ENCODE measurements at places on chromosomes 5 and 9. TPM values are rescaled to one million over a fixed set of nuclear protein-coding genes. Genes with fewer than 3 reads are reported as not detected.

- DNase-seq, result no peak
These were observed 297.2 kb downstream of the NSG2 start for GRCh38 chr5:174342696-174343095.

DNA sequence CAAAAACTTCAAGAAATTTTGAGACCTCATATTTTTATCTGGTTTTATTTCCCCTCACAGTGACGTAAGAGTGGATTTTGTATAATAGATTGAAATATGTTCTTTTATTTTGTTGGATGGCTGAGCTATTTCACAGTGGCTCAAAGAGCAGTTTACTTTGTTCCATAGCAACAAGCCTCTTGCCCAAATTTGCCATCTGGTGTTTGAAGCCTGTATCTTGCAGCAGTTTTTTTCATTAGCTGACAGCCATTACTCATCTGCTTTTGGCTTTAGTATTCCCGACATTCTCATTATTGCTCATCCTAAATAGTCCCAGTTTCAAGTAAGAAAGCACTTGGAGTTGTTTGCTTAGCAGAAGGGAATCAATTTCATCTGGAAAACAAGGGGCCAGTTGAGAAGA, 36.3 kb downstream of the GDA start:
- no peak for DNase-seq

GRCh38 chr9:99255651-99256050, 33.6 kb downstream of the SEC61B start:
- DNase-seq, result no peak

DNA sequence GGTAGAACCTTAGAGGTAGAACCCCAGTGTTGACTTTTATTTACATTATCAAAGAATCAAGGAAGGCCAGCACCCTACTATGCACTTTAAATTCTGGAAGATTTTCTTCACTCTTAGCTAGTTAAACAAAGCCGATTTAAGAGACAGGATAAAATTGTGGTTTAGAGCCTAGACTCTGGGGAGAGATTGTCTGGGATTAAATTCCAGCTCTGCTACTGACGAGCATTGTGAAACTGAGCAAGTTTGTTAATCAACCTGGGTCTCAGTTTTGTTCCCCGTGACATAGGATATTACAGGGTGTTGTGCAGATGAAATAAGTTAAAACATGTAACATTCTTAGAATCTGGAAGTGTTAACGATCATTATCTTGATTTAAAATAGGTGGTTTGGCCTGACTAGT, 83.5 kb downstream of the FEM1C start:
- no peak for DNase-seq

The MYMK gene
- polyA plus RNA-seq, result not detected

- peak; percentile 37 for DNase-seq
These were observed at the start of gene GALNT12 for GRCh38 chr9:98807070-98807813. GALNT12 (plus strand) TSS chr9:98807670; CDS start chr9:98807699, 29 bp downstream.

GRCh38 chr5:171115519-171115918, 193.5 kb upstream of the TLX3 start:
- no peak for DNase-seq

The PHYHD1 gene
- not detected for polyA plus RNA-seq

GRCh38 chr9:124873664-124874063, 11.7 kb downstream of the ARPC5L start:
- no peak for DNase-seq

GRCh38 chr9:113154946-113155345, 4.1 kb downstream of the SLC31A2 start:
- DNase-seq, result no peak

- no peak for DNase-seq
These were observed 17.5 kb downstream of the ABO start for GRCh38 chr9:133257465-133257956.

The CDH6 gene
- not detected for polyA plus RNA-seq

The MAMDC4 gene
- polyA plus RNA-seq, result not detected

DNA sequence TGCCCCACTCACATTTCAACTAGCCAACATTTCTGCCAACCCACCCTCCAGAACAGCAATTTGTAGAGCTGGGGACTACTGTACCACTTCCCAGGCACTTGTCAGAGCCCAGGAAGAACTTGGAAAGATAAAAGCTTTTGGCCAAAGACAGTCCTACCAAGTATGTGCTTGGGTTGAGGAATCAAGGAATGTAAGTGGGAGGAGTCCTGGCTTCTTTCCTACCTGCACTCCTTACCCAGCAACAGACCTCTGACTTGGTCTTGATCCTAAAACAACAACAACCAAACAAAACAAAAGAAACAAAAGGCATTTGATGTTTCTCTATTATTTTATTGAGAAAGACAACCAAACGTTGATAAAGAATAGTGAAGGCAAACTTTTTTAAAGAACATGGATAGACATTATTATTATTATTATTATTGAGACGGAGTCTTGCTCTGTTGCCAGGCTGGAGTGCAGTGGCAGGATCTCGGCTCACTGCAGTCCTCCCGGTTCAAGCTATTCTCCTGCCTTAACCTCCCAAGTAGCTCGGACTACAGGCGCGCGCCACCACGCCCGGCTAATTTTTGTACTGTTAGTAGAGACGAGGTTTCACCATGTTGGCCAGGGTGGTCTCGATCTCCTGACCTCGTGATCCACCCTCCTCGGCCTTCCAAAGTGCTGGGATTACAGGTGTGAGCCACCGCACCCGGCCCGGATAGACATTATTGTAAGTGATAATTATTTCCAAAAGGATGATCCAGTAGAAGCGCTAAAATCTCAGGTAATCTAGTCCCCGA, 33.5 kb downstream of the ANXA2R start:
- no peak for DNase-seq

- DNase-seq, result no peak
These were observed 25.8 kb downstream of the NIPAL4 start for GRCh38 chr5:157485811-157486210.

The PNPLA7 gene
- polyA plus RNA-seq, result 0.98 TPM

GRCh38 chr5:66440202-66440680, 156.0 kb upstream of the MAST4 start:
- no peak for DNase-seq

- DNase-seq, result no peak
These were observed 151.9 kb downstream of the EBF1 start for GRCh38 chr5:158947846-158948245.

The TUSC1 gene
- polyA plus RNA-seq, result not detected

GRCh38 chr5:125485771-125486170, 739.3 kb upstream of the ZNF608 start:
- DNase-seq, result no peak

DNA sequence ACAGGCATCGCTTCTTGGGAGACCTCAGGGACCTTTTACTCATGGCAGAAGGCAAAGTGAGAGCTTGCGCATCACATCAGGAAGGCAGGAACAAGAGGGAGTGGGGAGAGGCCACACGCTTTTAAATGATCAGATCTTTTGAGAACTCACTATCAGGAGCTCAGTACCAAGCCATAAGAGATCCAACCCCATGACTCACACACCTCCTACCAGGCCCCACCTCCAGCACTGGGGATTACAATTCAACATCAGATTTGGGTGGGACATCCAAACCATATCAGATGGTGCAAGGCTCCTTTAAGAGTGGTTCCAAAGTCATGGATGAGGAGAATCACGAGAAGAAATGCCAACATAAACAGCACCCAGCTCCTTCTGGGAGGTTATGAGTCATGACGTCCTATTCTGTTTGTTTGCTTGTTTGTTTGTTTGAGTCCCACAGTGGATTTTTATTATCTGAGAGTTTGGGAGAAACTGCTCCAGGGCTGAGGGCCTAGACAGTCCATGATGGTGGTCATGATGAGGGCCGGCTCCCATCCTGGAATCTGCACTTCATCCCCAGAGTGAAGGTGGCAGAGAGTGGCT, 453.5 kb downstream of the GADD45G start:
- no peak for DNase-seq

- no peak for DNase-seq
These were observed 177.8 kb downstream of the MCTP1 start for GRCh38 chr5:95107138-95107537.

- DNase-seq, result no peak
These were observed 74.6 kb downstream of the UBAP1 start for GRCh38 chr9:34253460-34253837.

GRCh38 chr9:89661956-89662717, 57.3 kb downstream of the GADD45G start:
- DNase-seq, result no peak

- DNase-seq, result no peak
These were observed 72.7 kb downstream of the MRPL36 start for GRCh38 chr5:1726956-1727355.

DNA sequence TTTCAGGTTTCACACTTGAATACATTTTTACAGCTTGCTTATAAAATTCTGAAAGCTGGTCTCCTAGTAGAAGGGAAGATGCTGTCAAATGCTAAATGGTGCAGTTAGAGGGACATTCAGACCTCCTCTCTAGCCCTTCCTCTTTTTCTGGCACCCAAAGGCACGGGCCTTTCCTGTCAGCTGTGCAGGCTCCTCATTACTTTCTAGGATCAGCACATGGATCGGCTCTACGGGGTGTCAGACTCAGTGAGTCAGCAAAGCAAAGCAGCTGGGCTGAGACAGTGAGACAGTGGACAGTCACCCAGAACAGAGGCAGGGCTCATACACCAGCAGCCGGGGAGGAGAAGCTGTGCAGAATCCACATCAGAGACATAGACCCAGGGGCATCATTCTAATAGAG, 80.0 kb upstream of the TNC start:
- DNase-seq, result no peak

The TEX48 gene
- not detected for polyA plus RNA-seq

DNA sequence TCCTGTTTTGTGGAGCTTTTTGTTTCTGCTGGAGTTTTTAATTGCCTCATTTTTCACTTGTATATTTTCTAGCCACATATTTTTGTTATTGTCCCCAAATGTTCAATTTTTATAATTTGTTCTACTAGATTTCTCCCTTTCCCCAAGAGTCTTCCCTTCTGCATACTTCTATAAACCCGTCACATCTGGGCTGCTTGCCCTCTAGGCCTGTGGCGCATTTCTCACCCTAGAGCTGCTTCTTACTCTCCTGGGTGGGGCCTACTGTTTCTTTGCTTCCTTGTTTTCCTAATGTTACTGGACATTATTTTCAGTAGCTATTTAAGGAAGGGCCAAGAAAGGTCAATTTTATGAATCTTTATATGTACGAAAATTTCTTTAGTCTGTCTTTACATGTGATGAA, 51.5 kb downstream of the NXNL2 start:
- DNase-seq, result no peak

The CTSL gene
- 14.8 TPM for polyA plus RNA-seq

The SLC36A3 gene
- not detected for polyA plus RNA-seq

- DNase-seq, result no peak
These were observed 16.9 kb upstream of the ADRA1B start for GRCh38 chr5:159899067-159900049.

DNA sequence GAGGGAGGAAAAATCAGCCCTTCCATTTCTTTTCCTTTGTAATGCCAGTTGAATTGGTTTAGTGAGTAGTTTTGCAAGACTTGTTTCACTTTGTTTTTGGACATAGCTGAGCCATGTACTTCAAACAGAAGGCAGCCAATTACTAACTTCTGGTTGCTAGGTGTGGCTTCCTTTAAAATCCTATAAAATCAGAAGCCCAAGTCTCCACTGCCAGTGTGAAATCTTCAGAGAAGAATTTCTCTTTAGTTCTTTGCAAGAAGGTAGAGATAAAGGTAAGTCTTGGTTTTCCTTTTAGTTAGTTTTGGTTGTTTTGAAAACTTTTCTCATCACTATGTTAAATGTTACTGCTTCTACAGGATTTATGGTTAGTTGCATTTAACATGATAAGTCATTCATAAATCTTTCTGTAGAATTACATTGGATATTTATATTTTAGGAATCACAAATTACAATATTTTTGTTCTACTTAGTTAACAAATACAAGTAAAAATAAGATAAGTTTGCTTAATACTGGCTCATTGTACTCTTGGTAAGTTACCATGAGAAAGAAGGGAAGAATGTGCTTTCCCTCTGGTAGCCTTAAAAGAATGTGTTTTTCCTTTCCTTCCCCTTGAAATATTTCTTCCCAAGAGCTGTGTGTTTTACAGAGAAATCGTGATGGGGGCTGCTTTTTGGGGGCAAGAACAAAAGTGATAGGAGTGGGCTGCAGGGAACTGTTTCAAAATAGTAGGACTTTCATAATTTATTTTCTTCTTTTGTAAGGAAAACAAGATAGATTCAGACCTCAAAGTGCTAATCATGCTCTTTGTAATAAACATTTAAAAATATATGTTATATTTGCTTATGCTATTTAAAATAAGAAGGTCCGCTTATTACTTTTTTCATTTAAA, at the start of gene ANXA1:
Gene ANXA1 (plus strand): TSS at position 213 of the 890 bp plus-strand sequence. CDS start 6,671 bp downstream, outside the sequence.
- peak; percentile 83 for DNase-seq

- no peak for DNase-seq
These were observed 24.6 kb downstream of the ALG2 start for GRCh38 chr9:99197124-99197630.

DNA sequence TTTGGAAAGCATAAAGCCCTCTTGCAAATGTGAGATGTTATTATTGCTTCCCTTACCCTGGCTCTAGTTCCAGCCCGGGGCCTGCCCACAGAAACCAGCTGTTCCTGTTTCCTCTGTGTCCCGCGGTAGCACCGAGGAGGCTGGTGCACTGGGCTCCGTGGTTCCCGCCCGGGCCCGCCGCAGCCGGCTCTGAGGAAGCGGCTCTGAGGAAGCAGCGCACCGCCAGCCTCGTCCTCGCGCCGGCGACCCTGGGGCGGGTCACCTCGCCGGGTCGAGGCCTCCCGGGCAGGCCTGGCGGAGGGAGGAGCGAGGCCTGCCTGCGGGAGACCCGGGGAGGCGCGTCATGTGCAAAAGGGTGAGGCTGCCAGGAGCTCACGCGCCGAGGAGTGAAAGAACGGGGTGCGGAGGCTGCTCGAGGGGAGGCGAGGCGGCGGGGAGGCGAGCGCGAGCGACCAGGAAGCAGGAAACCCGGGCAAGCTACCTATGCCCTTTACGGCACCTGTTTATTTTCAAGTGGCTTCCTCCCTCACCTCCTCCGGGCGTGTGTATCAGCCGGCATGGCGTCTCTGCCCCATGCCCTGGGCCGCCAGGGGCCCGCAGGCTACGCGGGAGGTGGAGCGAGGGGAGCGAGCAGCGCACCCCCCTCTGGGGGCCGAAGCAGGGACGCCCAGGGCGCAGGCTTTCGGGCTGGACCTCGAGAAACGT, 61.3 kb upstream of the MEGF10 start:
- DNase-seq, result peak; percentile 64

The GLRA1 gene
- not detected for polyA plus RNA-seq

The CD74 gene
- polyA plus RNA-seq, result 295 TPM

DNA sequence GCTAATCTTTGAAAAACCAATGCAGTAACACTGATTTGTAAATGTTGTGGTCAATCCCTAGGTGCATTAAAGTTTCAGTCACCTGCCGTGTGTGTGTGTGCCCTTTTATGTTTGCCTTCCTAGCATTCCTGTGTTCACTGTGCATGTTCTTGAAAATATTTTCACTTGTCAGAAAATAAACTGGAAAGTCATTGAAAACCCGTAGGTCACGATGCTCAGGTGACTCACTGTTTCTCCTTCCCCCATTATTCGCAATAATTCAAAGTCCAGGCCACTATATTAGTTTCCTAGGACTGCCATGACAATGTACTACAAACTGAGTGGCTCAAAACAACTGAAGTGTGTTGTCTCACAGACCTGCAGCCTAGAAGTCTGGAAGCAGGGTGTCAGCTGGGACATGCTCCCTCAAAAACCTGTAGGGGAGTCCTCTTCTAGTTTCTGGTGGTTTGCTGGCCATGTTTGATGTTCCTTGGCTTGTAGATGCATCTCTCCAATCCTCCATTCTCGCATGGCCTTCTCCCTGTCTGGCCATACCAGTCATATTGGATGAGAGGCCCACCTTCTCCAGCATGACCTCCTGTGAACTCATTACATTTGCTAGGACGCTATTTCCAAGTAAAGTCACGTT, 29.3 kb downstream of the MARVELD2 start:
- DNase-seq, result no peak
